Kidney glomerular epithelial cell (primary cell): ENCODE measurements at places on chromosomes 2 and 18.
A peak's percentile ranks its signal among the peaks of the same experiment; 100 is the strongest.

DNA sequence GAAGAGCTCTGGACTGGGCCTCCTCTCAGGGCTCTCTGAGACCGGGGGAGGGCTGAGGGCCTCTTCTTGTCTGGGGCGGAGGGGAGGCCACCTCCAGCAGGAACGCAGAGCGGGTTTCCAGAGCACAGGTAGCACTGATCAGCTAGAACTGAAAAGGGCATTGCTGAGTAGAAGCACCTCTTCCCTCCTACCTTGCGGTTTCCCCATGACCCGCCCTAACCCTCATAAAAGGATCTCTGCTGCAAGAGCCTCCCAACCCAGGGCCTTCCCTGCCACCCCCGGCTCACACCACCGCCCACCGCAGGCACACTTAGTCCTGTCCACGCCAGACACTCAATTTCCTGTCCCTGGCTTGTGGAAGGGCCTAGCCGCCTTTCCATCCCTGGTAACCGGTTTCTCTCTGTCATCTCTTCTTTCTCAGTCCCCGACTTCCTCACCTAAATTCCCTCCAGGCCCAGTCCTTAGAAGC lies 966 bp downstream of the ADCY3 start:
- no peak for DNase-seq

- DNase-seq = no peak
Observed at GRCh38 chr2:206201075-206201848, 41.6 kb downstream of the EEF1B2 start.

GRCh38 chr2:140551287-140551686 lies 1579.5 kb downstream of the LRP1B start:
- peak; percentile 66 for DNase-seq

GRCh38 chr2:32168513-32168912 lies 2.8 kb downstream of the SLC30A6 start:
- DNase-seq = peak; percentile 4

DNA sequence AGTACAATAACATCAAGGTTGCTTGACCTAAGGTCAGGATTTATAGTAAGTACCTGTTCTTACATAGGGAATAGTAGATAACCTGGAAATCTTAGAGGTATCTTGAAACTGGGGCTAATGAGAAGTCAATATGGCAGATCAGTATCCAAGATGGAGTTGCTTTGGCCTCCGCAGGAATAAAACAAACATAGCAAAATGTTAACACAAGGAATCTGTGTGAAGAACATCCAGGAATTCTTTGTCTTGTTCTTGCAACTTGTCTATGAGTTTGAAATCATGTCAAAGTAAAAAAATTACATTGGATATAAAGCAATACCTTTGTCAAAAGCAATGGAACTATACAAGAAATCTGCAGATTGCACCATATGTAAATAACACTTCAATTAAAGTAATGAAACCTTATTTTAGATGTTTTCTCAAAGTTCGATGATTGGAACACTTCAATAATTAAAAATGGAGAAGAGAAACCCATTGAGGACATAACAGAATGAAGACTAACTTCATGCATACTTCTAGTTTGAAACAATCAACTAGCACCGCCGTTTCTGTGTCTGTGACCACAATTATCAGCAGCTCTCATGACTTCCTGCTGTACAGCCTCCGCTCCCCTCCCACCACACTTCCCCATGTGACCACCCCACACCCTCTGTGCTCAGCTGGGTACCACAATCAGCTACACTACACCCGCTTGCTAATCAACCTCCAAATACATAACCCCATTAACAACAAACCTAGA lies 27.6 kb downstream of the C2orf76 start:
- DNase-seq = no peak

DNA sequence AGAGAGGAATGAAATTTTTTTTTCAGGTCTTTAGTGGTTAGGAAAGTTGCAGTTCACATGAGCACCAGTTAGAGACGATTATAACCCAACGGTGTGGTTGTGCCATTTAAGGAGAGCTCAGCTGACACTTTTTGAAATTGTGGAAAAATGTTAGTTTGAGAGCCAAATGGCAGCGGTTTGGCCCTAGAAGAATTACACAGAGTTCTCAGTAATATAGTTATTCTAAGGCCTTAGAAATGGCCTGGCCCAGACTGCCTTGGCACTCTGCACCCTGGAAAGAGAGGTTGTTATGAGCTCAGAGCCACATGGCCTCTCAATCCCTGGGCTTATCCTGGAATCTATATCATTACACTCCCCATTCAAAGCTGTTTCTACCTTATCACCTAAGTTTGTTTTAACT lies 117.4 kb downstream of the RHBDD1 start:
- DNase-seq = no peak

DNA sequence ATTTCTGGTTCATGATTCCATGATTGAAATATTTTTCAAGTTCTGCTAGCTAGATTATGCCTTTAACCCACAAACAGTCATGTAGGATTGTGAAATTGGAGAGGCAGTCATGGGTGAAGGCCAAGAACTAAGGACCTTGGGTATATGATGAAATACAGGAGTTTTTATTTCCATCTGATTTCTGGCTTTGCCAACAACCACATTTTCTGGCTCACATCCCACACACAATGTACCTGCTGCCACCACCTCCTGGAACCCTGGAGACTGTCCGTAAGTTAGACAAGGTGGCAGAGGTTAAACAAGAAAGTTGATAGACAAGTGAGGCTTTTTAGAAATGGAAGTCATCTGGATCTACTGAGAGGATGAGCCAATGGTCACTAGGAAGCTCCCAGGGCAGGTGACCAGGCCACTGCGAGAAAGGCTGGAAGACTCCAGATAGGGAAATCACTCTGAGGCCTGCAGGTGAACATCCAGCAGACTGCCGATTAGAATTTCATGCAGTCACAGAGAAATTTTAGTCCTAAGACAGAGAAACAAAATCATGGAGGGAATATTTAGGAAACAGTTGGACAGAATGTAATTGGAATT lies 402.0 kb downstream of the ALK start:
- DNase-seq = peak; percentile 75

- DNase-seq = no peak
Observed at GRCh38 chr2:129914538-129915302, 64.7 kb upstream of the RAB6C start.

DNA sequence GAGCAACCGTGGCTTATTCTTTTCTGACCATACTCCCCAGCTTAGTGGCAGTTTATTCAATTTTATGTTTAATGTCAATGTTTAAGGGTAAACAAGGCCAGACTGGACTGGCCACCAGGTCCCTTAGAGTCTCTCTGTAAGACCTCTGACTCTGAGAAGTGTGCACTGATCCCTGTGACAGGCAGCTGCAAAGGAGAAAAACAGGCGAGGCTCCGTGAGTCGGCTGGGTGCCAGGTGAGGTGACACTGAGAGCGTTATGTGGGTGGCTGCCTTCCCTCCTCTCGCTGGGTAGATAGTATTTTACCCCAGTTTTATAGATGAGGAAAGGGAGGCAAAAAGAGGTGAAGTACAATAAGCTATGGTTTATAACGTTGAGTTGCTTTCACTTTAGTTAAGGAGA lies 139.4 kb upstream of the HDAC4 start:
- no peak for DNase-seq

DNA sequence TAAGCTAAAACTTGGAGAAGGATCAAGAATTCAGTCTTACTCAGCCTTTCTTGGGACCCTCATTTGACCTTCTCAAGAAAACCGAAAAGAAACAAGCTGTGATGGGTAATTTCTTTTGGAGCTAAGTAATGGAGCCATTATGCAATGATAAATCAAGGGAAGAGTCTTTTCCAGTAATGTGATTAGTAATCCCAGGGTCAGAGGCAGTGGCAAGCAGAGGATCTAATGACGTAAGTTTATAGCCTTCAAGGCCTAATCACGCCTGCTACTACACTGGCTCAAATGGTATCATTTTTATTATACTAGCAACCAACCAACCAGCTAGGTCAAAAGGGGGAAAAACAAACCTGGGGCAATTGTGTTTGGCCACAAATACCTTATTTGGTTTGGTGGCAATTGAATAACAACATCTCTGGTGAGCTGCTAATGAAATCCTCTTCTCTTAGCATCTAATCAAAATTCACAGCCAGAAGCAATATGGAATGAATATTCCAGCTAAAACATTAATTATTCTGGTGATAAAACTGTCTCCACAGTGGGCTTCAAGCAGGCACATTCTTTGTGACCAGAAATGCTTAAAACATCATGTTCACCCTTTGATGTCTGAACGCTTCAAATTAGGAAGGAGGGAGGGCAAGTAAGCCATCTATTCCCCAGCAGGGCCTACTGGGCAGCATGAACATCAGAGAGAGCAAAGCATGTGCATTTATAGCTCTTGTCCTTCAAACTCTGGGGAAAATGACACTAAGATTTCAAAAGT lies 114.9 kb upstream of the SULT1C3 start:
- no peak for DNase-seq

DNA sequence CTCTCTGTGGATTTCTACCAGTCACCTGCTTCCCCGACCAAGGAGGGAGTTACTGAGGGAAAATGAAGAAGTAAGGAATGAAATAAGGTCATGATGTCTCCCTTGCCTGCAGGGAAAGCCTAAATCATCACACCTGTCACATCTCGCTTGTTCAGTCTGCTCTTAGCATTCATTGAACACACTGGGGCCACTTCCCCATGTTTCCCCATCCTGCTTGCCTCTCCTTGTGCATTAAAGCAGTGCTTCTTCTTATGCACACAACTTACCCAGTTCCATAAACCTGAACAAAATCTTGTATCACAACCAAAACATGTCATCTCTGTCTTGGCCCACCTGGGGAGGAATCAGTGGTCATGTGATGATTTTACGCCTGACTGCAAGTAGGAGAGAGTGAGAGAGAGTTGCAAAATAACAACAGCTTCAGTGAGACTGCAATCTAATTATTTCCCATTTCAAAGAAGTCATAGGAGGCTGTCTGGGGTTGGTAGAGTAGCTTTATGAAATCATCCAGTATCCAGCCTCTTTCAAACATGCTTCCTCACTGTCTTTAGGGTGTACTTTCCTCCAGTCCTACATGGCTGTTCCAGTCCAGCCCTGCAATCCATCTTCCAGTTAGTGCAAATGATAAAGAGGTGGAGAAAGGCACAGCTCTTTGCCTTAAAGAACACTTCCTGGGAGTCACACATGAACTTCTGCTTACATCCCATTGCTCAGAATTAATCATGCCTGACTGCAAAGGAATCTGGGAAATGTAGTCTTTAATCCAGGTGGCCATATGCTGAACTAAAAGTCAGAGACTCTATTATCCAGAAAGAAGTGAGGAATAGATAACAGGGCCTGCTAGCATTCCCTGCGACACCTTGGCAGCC lies 220.1 kb downstream of the HAUS1 start:
- DNase-seq = peak; percentile 90

GRCh38 chr2:47653902-47654789 lies 128.8 kb upstream of the MSH6 start:
- peak; percentile 57 for DNase-seq

DNA sequence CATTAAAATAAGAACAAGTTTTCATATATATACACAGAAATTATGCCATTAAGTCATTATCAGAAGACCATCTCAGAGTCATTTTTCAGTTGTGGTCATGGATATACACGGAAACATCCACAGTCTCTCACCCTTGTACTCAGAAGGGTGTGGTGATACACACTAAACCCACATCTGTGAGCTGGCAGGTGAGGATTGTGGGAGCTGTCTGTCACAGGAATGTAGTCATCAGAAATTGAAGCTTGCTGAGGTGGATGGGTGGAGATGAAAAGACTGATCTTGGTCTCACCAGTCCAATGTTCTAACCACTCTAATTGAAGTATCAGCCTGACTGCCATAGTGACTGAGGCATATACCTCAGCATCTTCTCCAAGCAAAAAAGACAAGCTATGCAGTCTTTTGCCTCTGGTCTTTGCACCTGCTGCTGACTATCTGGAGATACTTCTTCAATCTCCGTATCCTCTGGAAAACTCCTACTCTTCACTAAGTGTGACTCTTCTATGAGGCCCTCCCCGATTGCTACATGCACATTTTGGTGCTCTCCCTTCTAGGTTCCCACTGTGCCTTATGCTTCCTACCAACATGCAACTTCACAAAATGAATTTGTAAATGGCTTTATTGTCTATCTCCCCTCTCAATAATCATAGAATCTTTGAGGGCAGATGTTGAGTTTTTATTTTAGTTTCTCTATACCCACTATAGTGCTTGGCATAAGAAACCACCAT lies 232.8 kb downstream of the DYM start:
- DNase-seq = no peak

DNA sequence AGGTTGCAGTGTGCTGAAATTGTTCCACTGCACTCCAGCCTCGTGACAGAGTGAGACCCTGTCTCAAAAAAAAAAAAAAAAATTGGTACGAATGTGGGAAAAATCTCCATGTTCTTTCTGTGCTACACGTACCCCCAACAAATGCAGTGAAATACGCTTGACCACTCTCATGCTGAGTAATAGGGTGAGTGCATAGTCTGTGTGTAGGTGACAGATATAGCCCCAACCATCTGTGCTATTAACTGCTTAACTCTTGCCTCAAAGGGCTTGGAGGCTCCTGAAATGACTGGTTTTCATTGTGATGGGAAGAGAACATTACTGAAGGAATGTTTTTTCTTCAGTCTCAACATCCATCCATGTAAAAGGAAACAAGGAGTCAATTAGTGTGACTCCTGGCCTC lies 15.7 kb downstream of the LYPD1 start:
- no peak for DNase-seq

DNA sequence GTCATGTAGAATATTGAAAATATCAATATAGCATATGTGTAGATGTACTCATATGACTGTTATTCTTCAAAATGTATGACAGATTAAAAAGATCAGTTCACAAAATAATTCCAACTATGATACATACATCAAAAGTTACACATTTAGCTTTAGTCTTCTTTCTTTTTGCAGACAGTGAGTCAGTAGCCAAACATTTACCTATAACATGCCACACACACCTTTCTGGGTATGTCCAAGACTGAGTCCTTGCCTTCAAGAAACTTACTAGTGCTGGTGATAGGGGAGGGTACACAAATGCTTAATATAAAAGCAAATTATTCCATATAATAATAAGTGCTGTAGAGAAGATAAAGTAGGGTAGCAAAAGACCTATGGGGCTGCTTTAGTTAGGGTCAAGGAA lies 152.9 kb upstream of the WDSUB1 start:
- DNase-seq = no peak
